Frontal cortex (tissue), 4 donors: ENCODE measurements at places on chromosomes 3 and 15. TPM values are rescaled to one million over a fixed set of nuclear protein-coding genes. Genes with fewer than 3 reads are reported as not detected.

DNA sequence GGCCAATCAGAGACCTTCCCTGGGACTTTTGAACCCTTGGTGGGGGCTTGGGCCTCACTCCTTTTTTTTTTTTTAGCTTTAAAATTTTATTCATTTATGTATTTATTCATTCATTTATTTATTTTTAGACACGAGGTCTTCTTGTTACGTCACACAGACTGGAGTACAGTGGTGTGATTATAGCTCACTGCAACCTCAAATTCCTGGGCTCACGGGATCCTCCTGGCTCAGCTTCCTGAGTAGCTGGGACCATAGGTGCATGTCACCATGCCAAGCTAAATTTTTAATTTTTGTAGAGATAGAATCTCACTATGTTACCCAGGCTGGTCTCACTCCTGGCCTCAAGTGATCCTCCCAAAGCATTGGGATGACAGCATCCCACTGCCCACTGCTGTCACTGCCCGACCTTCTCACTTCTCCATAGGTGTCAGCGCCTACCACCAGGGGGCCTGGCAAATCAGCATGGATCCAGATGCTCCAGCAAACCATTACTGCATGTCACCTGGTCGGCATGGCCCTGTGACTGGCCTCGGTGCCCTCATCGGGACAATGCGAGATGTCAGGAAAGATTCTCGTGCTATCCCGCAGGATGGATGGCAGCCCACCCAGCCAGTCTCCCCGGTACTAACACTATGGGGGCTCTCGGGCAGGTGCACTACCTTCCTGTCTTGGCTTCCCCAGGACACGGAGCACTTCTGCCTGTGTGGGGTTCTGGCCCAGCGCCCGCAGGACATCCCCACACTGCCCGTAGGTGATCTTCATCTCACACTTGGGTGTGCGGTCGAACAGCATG is 3.0 kb downstream of the MYL3 start:
- no peak for DNase-seq

- DNase-seq: peak; percentile 28
Measured at GRCh38 chr15:86231864-86232721, 152.4 kb downstream of the AGBL1 start.

DNA sequence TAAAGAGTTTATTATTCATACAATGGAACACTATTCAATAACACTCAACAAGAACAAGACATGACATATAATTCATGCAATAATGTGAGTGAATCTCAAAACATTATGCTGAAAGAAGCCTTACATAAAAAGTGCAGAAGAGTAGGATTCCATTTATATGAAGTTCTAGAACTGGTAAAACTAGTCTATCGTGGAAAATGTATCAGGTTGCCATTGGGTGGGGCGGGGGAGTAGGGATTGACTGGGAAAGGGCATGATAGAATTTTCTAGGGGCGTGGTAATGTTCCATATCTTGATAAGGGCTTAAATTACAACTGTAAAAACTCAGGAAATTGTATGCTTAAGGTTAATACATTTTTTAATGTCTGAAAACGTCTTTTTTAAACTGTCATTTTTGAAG is 247.9 kb downstream of the SATB1 start:
- no peak for DNase-seq

GRCh38 chr15:67186688-67187087 is 67.8 kb downstream of the AAGAB start:
- no peak for DNase-seq

- DNase-seq: no peak
Measured at GRCh38 chr3:181704421-181705085, 7.2 kb upstream of the SOX2 start.

DNA sequence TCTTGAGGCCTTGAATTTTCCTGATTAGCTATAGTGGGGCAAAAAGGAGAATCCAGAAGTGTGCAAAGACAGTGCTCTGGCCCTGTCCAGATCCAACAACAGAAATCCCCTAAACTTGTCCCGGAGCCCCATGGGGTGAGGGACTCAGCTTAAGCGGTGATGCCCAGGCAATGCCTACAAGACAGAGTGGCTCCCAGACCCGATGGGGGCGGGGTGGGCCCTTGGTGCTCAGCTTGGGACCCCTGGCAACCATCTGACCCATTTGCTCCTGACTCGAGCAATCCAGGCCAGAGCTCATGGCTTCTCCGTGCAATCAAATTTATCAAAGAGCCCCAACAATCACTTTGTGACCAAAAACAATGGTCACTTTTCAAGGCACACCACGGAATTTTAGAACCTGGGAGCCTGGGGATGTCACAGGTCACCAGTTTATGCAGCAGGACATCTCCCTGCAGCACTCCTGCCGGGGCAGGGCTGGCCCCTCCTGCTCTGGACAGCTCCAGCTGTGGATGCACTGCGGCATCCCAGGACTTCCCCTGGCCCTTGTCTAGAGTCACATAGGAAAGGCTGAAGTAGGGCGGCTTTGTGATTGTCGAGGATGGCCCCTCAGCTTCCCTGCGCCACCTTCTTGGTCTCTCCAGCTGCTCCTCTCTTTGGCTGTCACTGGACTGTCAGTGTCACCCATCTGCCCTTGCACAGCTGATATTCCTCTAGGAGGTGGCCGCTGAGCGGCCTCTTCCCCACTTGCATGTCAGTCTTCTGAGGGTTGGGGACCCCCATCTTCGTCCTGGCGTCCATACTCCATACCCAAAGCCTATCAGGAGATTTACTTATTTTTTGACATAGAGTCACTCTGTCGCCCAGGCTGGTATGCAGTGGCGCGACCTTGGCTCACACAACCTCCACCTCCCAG is 28.4 kb downstream of the RGMA start:
- DNase-seq: no peak

- DNase-seq: no peak
Measured at GRCh38 chr3:44970926-44971490, 5.0 kb downstream of the ZDHHC3 start.

DNA sequence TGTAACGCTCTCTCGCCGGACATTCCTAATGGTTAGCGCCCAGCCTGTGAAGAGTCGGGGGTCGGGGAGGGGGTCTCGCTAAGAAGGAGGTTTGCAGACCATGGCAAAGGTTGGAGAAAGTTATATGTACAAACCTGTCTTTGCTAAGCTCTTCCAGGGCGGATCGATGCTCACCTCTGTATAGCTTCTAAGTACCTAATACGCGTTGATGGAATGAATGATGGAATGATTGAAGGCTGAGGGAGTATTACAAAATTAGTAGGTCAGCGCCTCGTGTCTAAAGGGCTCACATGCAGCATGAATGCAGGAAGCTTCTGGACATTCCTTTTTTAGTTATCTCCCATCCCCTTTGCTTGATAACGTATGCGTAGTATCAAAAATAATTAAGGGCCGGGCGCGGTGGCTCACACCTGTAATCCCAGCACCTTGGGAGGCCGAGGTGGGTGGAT is 305 bp upstream of the KPNA1 start:
- DNase-seq: no peak

Gene CHSY1
- 22.8 TPM for total RNA-seq

Gene FRMD5
- 25.3 TPM for total RNA-seq

Gene SIDT1
- total RNA-seq: 8.2 TPM

Gene C3orf49
- total RNA-seq: not detected

Gene GASK1A
- total RNA-seq: 4.5 TPM

Gene BFSP2
- not detected for total RNA-seq

Gene CAMKV
- total RNA-seq: 180 TPM

Gene TNFSF10
- total RNA-seq: 2.9 TPM

Gene ITPKA
- 1.6 TPM for total RNA-seq
